ENCODE measurements at places on chromosomes 2 and 18.

DNA sequence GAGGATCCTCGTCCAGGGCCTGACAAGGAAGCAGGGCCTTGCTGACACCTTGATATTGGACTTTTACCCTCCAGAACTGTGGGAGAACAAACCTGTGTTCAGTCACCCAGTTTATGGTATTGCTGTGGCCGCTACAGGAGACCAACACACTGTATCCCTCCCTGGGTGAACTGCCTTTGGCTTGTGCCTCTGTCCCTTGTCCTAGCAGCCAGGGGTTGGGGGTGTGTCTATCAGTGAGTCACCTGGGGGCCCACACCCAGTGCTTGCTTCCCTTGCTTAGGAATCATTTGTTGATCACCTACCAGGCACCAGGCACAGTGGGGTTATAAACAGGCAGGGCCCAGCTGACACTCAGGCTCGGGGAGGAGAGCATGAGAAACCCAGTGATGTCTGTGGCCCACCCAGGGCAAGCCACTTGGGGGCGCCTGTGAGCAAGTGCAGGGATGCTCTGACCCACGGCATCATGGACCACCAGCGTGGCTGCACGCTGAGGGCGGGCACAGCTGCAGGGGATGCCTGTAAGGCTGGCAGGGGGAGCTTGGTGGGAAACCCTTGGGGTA is 17.1 kb downstream of the TMEM185B start:
- no peak for DNase-seq

DNA sequence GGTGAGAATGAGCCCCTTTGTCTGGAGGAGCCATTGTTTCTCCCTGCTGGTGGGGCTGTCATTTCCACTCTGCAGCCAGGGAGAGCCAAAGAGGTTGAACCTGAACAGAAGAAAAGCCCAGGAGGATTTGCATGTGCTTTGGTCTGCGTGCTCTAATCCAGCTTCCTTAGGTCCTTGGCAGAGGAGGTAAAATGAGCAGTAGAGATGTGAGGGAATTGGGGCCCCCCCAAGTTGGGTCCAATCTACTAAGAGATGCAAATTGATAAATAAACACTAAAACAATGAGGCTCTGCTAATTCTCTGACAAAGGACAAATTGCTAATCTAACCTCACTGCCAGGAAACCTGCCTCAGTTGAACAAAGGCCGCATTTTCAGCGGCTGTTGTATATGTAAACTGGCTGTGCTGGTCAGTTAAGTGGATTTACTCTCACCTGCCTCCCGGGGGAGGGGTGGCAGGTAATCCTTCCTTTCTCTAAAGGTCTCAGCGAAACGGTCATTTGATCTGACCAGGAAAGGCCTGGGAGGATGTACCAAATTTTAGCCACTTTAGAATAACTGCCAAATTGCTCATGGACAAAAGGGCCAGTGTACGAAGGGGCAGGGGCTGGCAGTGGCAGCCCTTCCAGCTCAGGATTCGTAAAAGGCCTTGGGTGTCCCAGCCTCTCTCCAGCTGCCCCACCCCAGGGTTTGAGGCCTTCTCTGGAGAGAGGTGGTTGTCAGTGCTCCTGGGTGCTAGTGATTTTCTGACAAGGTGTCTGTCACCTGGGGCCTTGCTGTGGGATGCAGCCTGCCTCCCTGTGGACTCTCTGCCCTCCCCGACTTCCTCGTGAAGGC is 193.6 kb downstream of the MIB1 start:
- no peak for DNase-seq

DNA sequence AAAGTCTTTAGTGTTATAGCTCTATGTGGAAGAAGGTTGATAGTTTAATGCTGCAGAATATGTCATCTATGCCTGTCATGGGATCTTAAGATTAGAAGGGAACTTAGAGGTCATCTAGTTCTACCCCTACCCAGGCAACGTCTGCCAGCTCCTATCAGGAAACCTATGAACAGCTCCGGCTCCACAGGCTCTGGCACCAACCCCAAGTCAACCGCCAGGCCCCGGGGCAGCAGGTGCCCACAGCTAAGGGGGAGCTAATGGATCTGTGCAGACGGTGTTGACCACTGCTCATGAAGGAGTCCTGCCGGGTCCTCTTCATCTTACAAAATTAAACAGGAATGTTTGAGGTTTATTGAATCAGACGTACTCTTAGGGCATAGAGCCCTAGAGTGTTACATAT is 440.8 kb upstream of the KLHL29 start:
- no peak for DNase-seq

DNA sequence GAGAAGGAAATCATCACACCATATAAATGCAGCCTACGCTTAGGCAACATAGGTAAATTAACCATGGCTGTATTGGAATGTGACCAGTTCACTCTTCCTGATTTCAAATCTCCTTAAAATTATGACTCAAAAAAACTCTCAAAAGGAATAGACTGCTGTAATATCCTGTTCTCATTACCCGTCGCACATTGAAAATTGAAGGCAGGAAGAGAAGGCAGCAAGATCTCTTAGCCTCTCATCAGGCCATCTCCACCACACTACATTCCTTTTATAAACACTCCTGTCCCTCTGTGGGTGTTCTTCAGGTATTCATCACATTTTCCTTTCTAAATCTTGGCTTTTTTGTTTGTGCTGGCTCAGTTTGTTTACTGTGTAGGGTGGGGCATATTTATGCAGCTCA is 83.2 kb downstream of the PPP1R1C start:
- no peak for DNase-seq

DNA sequence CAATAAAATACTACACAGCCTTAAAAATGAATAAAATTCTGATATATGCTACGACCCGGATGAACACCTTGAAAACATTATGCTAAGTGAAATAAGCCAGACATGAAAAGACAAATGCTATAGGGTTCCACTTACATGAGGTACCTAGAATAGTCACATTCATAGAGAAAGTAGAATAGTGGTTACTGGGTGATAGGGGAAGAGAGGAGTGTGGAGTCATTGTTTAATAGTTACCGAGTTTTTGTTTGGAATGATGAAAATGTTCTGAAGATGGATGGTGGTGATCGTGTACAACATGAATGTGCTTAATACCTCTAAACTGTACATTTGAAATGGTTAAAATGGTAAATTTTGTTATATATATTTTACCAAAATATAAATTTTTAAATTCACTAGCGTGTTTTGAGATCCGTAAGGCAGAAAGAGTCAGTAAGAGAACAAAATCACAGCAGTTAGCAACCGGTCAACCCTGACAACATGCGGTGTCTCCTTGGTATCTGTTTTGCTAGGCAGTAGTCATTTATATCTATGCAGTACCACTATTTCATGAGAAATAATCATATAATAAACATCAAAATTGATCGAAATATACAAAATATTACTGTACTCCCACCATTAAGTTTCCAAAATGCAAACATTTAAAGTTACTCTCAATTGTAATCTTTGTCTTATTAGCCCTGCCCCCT is 11.1 kb downstream of the SCN9A start:
- no peak for DNase-seq

GRCh38 chr18:42477267-42477666 is 522.2 kb downstream of the PIK3C3 start:
- DNase-seq = no peak

Data from left renal pelvis (tissue), 4 donors.